ENCODE measurements at places on chromosomes 4 and X.

- DNase-seq = no peak
These were observed 174.7 kb downstream of the DACH2 start for GRCh38 chrX:86322913-86323312.

GRCh38 chrX:17030580-17031270 lies 84.3 kb downstream of the REPS2 start:
- no peak for DNase-seq

DNA sequence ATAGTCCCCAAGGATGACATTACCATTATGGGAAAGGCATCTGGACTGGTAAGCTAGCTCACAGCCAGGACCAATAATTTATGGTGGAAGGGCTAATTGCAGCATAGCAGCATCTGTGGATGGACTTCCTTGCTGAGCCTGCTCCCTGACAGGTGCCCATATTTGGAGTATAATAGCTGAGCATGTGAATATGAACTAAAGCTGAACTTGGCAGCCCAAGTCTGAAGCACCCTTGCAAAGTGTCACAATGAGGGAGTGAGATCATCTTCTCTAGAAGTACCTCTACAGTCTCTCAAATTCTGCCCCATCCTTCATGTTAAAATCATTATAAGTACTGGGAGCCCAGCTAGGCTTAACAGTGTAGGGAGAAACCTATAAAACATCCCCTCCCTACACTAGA lies 128.2 kb upstream of the INPP4B start:
- no peak for DNase-seq

DNA sequence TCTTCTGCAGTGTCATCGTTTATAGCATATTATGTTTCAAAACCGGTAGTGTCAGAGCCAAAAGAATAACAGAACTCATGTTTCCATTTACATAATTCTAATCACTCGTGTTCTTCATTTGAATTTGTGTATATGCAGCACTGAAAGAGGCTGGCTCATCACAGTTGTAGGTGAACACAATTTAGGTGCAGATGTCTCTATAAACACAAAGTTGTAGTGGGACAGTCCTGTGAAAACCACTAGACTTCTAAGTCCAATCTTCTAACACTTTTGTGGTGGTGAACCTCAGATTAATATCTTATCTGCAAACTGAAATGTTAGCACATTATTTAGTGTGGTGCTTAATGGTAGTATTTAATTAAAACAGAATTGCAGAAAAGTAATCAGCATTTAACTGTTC lies 872.4 kb downstream of the C4orf33 start:
- no peak for DNase-seq

DNA sequence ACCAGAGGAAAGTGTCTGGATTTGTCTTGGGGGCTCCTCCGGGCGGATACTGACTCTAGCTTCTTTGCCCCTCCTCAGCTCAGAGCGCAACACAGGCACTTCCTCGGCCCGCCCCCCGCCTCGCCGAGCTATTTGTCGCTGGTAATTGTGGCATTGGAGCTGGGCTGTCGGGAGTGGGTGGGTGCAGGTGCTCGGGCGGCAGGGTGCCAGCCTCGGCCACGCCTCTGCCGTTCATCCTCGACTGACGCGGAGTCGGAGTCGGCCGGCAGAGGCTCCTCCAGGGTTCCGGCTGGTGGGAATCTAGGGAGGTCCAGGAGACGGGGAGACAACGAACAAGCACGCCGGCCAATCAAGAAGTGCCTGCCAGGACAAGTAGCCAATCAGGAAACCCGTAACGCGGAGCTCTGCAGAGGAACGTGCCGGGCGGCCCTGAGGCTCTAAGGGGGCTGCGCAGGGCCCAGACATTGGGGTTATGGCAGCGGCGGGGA lies 3.9 kb upstream of the SYN1 start:
- no peak for DNase-seq

DNA sequence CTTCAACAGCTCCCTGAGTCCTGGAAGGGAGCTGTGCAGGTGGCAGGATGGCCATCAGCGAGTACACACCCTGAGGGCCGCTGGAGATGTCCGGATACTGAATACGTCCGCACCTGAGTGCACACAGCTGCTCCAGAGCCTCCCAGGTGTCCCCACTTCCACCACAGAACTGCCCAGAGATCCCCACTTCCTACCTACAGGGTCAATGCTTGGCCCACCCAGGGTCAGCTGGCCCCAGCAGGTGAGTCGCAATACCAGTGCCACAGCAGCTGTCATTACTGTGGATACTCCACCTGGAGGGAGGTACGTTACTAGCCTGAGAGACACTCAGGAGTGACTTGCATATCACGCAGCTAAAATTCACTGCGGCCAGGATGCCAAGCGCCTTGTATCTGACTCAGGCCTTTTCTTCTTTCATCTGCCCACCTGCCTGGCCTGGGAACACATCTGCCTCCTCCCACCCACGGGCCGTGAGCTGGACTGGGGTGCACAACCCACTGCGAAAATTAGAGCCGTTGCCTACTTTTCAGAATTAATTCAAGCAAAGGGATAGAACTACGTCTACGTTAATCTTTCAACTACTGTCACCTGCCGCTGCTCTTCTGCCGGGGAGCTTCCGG lies 9.4 kb downstream of the C4orf50 start:
- no peak for DNase-seq

DNA sequence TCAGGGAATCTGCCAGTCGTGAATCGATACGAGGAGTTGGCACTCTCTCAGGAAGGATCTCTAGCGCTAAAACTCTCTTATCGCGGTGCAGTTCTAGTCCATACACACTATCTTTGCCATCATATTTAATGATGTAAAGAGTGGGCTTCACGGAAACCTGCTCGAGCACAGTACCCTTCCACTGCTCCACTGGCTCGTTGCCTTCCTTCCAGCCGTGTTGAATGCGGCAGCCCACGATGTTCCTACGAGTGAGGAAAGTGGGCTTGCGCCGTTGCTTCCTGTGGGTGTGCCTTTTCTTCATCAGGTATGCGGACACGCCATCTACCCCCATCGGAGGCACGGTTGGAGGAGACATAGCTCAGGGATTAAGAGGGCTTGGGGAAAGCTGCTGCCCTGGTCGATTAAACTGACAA lies 661 bp downstream of the SPIN4 start:
- DNase-seq = no peak

DNA sequence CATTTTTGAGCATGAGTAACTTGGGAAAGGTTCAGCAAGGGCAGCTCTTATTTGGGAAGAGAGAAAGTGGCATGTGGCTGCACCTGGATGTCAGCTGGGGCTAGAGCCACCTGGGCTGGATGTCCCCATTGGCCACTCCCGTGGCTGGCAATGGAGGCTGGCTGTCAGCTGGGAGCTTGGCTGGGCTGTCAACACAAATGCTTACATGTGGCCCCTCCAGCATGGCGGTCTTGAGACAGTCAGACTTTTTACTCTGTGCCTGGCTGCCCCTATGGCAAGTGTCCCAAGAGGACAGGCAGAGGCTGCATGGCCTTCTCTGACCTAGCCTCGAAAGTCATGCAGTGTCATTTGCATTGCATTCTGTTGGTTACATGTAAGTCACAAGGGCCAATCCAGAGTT lies 99.6 kb downstream of the FAM53A start:
- no peak for DNase-seq

DNA sequence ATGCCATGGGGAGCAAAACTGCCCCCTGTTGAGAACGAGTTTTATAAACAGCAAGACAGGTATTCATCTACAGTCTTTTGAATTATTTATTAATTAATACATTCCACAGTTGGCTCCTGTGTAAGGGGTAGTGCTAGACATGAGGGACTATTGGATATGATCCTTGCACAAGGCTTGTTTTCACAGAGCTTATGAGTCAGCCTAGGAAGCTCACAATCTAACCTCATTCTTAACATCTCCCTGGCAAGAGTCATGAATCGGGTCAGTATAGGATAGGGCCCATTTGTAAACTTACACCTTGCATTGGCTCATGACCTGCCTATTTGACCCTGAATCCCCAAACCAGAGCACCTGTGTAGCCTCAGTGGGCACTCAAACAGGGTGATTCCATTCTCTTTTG lies 209.1 kb upstream of the HCCS start:
- no peak for DNase-seq

DNA sequence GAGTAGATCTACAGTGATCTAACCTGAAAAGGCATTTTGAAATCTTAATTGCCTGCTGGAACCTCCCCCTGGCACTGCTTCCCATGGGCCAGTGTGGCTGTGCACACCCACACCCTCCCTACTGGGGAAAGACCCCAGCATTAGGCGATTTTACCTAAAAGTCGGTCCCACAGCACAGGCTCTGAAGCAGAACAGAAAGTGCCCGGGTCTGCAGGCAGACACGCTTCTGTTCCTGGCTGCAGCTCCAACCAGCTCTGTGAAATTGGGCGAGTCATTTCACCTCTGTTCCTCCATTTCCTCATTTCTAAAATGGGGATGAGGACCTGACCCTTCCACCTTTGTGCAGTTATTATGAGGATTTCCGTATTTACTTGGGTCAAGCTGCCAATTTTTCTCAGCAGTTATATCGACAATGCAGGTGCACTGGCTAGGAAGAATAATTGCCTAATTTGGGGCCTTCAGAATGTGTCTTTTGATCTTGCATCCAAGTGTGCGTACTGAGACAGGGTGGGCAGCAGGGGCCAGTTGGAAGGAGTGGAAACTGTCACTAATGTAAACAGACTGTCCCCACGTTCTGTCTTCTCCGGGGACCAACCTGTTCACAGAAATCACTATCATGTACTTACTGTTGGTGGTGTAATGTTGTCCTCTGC lies 7.1 kb downstream of the KLF3 start:
- no peak for DNase-seq

GRCh38 chr4:103018391-103019307 lies 856 bp downstream of the SLC9B1 start:
- DNase-seq = peak; percentile 15

- DNase-seq = no peak
These were observed 253.8 kb upstream of the KCNIP4 start for GRCh38 chr4:22202246-22202974.

DNA sequence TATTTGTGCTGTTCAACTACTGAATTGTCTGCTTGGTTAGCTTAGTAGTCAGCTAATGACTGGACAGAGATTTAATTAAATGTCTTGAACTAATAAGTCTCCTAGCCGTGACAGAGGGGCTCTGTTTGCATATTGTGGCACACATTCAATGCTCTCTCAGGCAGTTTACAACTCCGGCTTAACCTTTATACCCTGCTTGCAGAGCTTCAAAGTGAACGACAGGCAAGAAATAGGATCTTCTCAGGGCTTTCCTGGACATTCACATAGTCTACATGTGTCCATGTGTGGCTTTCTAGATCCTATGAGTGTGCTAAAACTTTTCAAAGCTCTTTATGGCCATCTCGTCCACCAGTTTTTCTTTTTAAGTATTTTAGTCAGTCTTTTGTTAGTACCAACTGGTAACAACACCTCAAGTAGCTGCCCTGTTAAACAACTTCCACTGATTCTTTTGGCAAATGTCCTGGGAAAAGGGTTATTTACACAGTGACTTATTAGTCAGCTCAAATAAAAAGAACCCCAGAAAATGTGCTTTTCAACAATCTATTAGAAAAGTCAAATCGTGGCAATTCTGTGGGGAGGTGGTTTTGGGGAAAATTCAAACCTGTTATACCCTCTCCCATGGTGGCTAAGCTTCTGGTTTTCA lies 28.6 kb downstream of the OR13H1 start:
- no peak for DNase-seq

DNA sequence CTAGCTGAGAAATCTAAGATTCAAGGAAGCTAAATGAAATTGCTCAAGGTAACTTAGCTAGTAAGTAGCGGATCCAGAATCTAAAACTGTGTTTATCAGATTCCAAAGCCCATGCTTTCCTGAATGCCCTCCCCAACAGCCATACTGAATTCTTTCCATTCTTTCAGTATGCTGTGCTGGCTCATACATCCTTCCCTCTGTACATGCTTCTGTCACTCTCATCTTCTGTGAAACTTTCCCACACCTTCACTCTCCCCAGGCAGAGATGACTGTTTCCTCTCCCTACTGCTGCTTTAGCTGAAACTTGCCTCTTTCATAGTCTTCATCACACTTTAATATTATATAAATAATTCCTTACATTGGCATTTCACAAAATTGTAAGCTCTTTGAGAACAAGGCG lies 39.3 kb upstream of the SMARCAD1 start:
- DNase-seq = no peak

GRCh38 chr4:133124746-133125145 lies 24.3 kb upstream of the PCDH10 start:
- no peak for DNase-seq
